Large intestine (tissue), 12 donors: ENCODE measurements at places on chromosomes 13 and 19.

DNA sequence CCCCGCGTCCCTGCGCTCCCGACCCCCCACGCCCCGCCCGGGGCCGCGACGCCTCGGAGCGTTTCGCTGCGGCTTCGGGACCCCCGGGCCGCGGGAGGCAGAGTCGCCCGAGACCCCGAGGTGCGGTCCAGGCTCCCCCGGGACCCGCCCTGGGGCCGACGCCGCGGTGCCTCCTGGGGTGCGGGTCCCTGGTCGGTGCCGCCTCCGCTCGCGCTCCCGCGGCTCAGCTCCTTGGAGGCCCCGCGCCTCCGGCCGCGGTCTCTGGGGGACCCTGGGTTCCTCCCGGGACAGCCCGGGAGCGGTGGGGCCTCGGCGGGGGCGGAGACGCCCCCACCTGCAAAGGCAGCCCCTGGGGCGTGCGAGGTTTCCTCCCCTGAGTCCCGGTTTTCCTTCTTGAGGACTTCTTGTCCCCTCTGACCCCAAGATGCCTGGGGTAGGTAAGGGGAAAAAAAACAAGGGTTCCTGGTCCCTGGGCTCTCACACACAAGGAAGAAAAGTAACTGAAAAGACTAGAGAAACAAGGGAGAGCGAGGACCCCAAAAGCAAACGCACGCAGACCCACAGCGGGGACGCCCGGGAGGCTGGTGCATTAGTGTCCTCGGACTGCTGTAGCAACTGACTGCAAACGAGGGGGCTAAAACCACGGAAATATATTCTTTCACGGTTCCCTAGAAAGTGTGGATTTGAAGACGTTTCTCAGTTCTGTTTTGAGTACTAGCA lies 740 bp downstream of the ZNF555 start:
- no peak overlapping the region for H3K27ac ChIP-seq
- no peaks in the 10 kb centered on the region for H3K4me1 ChIP-seq
- no peak for DNase-seq
- H3K27me3 ChIP-seq, result no peaks in the 10 kb centered on the region
- H3K4me3 ChIP-seq, result peak overlapping the region; percentile 52
- H3K36me3 ChIP-seq, result peaks cover 8% of the 10 kb centered on the region

GRCh38 chr19:48685583-48685982 lies 10.2 kb upstream of the FUT2 start:
- H3K4me3 ChIP-seq, result no peak overlapping the region
- H3K27ac ChIP-seq, result peak overlapping the region; percentile 42
- peak; percentile 42 for DNase-seq
- no peaks in the 10 kb centered on the region for H3K27me3 ChIP-seq
- peaks cover 39% of the 10 kb centered on the region for H3K4me1 ChIP-seq
- no peaks in the 10 kb centered on the region for H3K36me3 ChIP-seq

- H3K4me3 ChIP-seq, result no peak overlapping the region
- H3K36me3 ChIP-seq, result peaks cover 50% of the 10 kb centered on the region
- H3K27me3 ChIP-seq, result no peaks in the 10 kb centered on the region
- peaks cover 13% of the 10 kb centered on the region for H3K4me1 ChIP-seq
- H3K27ac ChIP-seq, result no peak overlapping the region
Observed at GRCh38 chr19:14402332-14403144, 16.6 kb downstream of the DDX39A start.

DNA sequence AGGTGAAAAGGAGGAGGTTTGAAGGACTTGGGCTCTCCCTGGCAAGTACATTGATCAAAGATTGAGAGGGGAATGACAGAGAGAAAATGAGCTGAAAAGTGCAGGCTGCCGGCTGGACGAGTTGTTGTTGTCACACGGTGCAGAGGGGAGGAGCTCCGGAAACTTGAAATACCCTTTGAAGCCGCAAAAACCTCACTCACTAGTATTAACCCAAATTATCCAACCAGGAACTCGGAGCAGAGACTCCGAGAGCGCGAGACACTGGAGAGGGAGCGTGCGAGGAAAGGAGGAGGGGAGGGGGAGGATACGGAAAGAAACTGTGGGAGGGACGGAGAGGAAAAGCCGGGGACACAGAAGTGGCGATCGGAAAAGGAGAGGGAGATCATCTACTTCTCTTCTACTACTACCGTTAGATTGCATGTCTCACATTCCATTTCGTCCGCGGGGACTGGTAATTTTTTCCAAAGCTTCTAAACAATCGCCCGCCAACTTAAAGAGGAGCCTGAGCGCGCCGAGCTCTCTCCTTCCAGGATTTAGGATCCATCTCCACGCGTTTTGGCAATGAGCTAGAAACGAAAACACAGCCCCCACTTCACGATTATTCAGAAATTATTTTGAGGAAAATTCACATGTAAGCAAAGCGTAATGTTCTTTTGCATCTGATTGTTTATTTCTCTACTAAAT lies at the start of gene DACH1:
Gene DACH1, minus strand, starts transcription at position 74 of the 684 bp plus-strand sequence.
- peak within 1 kb of the TSS; percentile 68 for H3K4me3 ChIP-seq
- no peaks in the 10 kb centered on the region for H3K36me3 ChIP-seq
- H3K4me1 ChIP-seq, result peaks cover 11% of the 10 kb centered on the region
- no peaks in the 10 kb centered on the region for H3K27me3 ChIP-seq

GRCh38 chr13:77062097-77062496 lies 35.1 kb upstream of the FBXL3 start:
- H3K27ac ChIP-seq, result no peak overlapping the region
- no peak overlapping the region for H3K4me3 ChIP-seq
- no peaks in the 10 kb centered on the region for H3K27me3 ChIP-seq

DNA sequence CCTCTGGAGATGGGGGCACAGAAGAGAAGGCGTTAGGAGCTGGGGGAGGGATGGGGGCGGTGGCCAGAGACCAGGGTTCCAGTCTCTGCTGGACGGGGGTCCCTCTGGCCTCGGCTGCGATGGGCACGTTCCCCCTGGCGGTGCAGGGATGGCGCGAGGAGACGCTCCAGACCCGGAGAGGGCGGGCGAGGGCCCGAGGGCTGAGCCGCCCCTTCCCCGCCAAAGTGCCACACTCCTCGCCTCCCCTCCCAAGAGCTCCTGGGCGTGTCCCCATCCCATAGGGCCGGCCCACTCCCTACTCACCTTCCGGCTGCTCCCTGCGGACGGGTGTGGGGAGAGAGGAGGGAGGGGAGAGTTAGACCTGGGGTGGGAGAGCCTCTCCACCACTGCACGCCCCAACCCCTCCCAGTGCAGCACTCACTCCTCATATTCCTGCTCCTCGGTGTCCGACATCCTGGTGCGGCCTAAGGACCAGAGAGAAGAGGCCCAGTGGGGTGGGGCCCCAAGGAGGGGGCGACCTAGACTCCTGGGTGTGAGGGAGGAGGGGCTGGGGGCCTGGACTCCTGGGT lies 2.2 kb downstream of the TNNT1 start:
- H3K27ac ChIP-seq, result no peak overlapping the region
- peaks cover 84% of the 10 kb centered on the region for H3K27me3 ChIP-seq
- peaks cover 3% of the 10 kb centered on the region for H3K4me1 ChIP-seq
- H3K36me3 ChIP-seq, result no peaks in the 10 kb centered on the region
